ENCODE measurements at places on chromosomes 6 and 20.
A peak's percentile ranks its signal among the peaks of the same experiment; 100 is the strongest.

DNA sequence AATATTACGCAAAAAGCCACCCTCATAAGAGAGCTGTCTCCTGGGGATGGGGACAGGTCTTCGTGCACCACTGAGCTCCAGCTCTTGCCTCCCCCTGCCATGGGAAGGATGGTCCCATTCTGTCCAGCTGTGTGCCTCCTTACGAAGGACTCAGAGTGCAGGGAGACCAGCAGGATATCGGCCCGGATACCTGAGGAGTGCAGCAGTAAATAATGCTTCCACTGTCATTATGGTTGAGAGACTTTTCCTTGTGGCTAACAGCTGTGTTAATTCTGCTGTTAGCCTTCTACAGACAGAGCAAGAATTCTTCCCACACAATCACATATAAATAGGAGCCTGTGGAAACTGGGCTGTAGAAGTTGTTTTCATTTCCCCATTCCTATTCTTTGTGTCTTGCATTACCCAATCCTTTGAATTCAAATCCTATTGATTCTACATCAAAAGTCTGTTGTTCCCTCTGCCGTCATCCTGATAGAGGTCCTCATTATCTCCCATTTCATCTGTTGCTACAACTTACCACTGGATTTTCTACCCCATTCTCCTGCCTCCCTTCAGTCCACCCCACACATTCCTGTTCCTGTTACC is 364.6 kb upstream of the SOX4 start:
- peak; percentile 25 for DNase-seq

GRCh38 chr6:110408901-110409300 is 6.5 kb downstream of the DDO start:
- no peak for DNase-seq

DNA sequence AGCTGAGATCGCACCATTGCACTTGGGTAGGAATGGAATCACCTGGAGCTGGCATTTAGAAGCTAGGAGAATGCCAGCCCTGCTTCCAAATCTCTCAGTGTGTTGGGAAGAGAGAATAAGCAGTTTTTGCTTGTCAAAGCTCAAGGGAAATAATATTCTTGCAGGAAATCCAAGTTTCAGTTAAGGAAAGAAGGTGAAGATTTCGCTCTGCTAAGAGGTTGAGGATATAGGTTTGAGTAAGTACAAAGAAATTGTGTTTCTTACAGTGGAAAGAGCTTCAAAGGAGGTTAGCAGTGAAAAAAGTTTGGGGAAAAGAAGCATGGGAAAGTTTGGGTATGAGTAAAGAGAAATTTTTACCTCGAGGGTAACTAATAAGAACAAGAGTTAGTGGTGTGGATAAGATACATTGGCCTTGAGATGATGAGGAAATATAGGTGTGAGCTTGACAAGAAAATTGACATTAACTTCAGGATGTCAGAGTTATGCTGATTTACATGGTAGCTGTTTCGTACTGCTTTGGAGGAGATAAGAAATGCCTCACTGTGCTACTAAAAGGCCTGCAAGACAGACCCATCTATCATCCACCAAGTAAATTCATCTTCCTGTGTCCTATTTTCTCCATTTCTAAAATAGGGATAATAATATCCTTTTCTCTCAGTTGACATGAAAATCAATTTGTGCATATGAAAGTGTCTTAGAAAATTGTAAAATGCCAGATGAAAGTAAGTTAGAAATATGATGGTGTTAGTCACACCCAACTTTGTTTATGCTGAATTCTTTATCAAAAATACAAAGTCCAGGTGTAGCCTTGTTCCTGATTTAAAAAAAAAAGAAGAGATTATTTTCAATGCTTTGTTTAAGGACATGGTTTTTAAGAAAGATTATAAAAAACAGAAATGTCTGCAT is 12.8 kb upstream of the HINT3 start:
- no peak for DNase-seq

DNA sequence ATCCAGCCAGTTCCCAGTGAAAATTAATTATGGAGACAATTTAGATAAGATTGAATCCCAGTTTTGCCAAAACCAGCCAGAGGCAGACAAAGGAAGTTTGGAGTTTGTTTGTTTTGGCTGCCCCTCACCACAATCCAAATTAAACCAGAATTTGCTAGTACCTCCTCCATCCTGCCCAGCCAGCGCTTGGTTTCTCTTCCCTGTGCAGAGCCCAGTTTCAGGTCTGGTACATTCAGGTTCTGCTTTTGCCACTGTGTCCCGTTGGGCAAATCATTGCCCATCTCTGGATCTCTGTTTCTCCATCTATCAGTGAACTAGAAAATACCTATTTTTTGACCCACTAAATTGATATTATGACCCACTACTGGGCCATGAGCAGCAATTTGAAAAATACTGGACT is 26.4 kb downstream of the FOXP4 start:
- no peak for DNase-seq

- DNase-seq = no peak
Measured at GRCh38 chr6:37942606-37943376, 123.3 kb downstream of the ZFAND3 start.

DNA sequence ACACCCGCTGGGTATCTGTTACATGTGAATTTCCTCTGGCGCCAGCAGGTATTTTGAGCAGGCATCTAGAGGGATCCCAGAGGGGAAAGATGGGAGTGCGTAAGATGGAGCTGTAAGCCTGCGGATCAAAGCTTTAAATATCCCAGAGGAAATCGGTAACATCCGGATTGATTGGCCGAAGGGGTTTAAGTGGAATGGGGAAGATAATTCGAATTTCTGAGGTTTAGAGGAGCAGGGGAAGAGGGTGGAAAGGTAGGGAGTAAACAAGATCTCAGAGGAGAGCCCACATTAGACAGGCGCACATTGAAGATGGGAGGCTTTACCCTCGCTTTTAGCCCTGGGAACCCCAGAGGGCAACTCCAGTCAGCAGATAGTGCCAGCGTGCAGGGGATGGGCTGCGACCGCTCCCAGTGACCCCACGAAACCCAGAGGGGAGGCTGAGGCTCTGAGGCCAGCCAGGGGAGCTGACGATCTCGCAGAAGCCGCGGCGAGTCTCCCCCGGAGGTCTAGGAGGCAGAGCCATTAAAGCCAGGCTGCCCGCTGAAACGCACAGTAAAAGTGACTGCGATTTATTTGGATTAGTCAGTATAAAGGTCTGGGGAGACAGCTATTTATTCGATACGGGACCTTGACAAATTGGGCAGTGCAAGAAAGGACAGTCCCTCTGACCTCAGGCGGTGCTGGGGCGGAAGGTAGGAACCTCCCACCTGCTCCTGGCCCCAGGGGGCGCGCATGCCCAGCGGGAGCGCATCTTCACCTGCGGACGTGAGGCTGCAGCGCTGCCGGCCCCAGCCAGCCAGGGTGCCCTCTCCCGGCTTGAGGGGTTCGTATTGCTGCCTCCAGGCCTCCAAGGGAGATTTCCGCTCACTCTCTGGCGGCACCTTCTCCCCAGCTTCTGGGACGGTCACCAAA is 34.3 kb upstream of the TCF21 start:
- no peak for DNase-seq

DNA sequence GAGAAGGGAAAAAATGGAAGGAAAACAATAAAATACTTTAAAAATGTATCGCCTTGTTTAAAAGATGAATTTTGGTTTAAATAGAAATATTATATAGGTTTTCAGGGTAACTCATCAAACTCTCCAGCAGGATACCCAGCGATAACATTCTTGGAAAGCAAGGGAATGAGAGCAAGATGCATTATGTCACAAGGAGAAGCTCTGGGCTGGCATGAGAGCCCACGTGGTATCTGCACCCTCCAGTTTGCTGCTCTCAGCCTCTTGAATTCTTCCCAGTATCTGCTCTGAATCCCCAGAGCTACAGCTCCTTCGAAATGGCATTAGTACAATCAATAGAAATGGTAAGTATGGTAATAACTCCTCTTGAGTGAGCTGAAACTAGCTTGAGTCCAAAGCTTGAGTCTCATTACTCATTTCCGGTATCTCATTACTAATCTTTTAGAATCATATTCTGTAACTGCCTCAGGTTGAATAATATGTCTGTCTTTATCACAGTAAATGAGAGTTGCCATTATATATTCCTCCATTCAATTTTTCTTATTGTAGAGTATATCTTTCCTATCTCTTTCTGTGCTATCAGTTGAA is 4.9 kb upstream of the TMEM242 start:
- no peak for DNase-seq

DNA sequence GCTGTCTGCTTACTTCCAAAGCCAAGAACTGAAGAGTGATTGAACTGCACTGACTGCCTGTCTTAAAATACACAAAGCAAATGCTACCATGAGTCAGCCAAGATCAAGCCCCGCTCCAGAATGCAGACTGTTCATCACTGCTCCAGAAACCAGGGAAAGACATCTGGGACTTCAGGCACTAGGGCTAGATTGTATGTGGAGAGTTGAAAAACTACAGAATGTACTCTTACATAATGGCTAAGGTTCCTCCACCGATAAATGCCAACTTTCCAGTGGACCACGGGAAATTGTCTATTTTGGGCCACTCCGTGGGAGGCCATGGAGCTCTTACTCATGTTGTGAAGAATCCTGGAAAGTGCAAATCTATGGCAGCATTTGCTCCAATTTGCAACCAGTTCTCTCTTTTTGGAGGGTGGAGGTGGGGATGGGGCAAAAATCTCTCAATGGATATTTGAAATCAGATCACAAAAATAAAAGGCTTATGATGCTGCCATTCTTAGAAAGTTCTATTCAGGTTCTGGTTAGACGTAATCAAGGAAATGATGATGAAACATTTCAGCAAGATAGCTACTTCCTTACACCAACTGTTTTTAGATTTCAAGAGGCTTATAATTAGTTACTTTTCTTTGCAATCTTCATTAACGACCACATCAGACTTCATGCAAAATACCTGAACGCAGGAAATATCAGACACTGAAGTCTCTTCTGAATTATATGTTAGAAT is 11.8 kb upstream of the CAP2 start:
- DNase-seq = peak; percentile 36

DNA sequence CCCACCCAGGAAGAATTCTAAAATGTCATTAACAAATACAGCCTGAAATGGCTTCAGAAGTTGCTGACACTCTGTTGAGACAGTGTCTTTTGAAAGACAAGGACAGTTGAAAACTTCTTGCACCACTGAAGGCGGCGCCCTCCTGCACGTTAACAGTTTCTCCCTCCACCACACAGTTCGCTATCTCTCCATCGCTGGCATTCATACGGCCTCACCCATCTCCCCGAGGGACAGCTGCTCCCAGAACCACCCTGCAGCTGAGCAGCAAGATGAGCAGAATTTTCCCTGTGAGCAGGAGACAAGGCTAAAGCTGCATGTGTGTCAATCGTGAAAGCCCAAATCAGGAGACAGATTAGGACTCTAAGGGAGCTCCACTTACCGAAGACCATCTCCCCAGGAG is 113.3 kb downstream of the LY86 start:
- DNase-seq = peak; percentile 46

GRCh38 chr6:135182071-135183001 is 1.2 kb downstream of the MYB start:
- DNase-seq = peak; percentile 25

DNA sequence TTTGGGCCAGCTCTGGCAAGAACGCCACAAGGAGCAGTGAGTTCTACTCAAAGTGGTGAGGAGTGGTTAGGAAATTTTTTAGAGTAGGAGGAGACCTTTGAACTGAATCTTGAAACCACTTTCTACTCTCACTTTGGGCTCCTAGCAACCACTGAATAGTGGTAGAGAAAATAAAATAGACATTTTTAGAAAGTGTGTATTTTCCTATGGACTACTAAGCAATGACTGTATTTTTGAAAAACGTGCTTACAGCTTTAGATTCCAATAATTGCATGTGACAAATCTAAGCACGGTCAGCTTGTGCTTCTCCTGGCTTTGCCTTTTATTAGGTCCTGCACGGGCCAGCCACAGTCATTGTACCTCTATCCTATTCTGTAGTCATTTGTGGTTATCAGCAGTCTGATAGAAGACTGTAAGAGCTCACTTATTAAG is 8.7 kb upstream of the IFNGR1 start:
- DNase-seq = peak; percentile 78

DNA sequence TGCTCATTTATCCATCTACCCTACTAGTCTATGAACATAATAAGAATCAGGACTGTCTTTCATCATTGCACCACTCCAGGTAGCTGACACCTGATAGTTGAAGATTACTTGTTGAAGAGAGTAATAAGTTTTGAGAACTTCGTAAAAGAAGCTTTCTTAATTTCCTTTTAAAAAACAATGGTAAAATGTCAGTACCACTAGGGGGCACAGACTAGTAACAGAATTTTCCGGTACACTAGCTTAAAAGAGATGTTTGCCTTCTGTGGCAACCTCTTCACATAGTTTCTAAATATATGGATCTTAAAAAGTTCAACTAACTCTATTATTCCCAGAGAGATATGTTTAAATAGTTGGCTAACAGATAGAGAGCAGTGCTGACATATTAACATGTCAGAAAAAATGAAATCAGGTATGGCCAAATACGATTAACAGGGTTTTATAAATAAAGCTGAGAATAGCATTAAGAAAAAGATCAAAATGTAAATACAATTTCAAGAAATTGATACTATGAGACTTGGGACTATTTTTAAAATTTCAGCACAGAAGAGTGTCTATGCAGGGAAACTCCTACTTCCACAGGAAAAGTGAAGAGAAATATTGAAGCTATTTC is 5.4 kb upstream of the KCNQ5 start:
- peak; percentile 42 for DNase-seq

DNA sequence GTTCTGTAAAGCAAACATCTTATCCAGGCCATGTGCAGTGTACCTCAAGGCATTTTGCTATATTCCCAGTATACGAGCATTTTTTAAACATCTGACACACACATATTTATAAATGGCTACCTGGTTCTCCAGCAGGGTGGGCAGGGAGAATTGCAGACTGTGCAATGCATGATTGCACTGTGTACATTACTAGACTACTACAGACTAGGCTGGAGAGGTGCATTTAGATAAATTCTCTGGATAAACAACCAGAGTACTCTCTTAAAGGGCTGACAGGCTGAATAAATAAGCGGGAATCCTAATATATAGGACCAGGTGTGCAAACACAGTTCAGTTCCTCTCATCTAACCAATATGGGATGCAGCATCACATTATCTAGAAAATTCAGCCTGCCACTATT is 428.3 kb upstream of the ARID1B start:
- no peak for DNase-seq

DNA sequence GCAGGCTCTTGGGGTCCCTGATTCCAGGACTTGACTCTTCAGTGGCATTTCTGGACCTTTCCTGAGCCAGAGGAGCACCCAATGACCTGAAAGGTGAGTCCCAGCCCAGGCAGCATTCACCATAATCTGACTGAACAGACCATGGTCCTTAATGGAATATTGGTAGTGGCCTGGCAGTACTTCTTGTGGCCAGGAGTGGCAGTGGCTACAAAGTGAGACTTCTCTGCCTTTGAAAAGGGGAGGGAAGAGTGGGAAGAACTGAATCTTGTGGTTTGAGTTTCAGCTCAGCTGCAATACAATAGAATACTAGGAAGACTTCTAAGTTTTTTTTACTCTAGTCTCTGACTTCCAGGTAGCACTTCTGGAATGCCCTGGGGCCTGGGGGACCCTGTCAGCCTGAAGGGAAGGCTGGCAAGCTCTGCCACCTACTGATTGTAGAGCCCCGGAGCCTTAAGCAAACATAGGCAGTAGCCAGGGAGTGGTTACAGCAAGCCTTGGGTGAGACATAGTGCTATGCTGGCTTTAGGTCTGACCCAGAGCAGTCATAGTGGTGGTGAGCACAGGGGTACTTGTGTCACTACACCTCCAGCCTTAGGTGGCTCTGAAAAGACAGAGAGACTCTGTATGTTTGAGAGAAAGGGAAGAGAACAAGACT is 674.2 kb upstream of the MANEA start:
- DNase-seq = no peak

All from inflammatory macrophage (primary cell).